ENCODE measurements at places on chromosomes 7 and 10. TPM values are rescaled to one million over a fixed set of nuclear protein-coding genes. Genes with fewer than 3 reads are reported as not detected.

Gene EVX1
- 0.51 TPM for total RNA-seq

Gene IMMP2L
- total RNA-seq, result 11.2 TPM

Gene LRCH4
- 89.7 TPM for total RNA-seq

Gene HOXA11
- not detected for total RNA-seq

Gene NUDT13
- 2.3 TPM for total RNA-seq

Gene NACAD
- 3.5 TPM for total RNA-seq
